Left forelimb (tissue), 1 donor: ENCODE measurements at places on chromosomes 1 and 21.

DNA sequence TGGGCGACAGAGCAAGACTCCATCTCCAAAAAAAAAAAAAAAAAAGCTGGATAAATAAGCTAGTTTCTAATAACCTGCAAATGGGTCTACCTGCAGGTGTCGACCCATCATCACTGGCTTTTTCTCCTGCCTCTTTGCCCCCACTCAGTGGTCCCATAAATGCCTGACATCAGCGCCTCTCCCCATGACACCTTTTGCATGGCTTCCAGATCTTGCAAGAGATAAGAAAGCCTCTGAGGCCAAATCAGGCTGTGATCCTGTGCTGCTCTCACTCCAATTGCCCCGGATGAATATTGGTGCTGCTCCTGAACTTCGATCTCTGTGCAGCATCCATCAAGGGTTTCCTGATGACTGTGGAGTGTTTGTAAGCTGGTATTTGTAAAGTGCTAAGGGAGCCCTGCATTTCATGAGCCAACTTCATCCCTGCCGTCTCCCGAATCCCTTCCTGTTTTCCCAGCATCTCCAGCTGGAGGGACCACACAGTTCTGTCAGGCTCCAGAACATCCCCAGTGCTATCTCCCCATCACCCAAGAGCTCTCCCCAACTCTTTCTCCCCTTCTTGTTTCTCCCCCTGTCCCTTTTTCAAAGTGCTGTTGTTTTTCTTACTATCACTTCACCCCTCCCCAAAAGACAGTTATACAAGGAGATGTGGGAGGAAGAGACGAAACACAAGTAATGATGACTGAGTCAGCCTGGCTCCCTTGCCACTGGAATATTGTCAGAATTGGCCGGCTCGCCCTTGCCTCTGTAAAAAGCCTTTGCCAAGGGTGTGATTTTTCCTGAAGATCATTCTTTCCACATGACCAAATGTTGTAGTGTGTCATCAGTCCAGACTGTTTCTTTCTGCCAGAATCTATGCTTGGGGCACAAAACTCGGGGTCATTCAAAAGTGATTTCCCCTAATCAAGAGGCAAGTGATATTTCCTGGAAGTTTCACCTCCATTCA is 2.8 kb upstream of the EFHD2 start:
- DNase-seq: no peak

DNA sequence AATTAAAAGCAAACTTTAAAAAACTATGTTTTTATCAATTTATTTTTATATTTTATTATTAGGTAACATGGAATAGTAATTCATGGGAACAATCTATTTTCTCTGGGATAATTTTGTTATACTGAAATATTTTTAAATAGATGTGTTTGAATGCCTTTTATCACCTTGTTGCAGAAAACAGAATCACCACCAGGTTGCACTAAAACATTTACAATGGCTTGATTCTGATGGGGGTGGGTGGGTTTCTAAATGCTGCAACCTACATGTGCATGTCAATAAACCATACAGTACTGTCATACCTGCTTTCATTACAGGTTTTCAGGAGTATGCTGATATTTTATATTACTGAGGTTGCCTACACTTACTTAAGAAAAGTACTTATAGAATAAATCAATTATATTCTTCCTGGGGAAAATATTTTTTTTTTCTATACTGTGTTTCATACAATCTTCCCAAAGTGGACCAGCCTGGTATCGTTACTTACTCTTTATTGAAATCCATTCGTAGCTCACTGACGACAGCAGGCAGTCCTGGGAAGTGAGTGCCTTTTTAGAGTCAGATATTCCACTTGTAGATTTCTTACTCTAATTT is 132.8 kb downstream of the PTPRC start:
- DNase-seq: no peak

DNA sequence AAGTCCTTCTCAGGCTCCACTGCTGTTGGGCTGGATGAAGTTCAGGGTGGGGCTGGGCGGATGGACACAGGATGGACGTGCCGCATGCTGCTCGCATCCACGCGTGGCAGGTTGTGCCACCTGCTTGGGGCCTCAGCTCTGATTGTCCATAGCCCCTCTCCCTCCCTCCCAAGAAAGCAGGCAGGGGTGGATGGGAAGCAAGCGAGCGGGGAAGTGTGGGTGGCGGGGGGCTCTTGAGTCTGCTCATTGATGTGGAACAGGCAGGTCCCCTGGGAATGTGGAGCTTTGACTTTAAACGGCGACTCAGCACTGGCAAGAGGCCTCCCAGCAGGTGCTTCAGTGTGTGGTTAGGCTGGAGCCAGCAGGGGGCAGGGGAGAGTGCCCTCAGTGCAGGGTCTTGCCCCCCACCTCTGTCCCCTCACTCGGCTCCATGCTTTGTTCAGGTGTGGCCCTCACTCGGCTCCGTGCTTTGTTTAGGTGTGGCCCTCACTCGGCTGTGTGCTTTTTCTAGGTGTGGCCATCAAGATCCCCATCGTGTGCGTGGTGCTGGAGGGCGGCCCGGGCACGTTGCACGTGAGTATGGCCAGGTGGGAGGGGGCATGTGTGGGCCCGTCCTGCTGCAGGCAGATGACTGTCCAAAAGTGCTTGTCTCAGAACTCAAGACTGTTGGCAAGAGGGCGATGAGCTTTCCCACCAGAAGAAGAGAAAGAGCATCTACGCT is 23.9 kb downstream of the TRPM2 start:
- peak; percentile 40 for DNase-seq

DNA sequence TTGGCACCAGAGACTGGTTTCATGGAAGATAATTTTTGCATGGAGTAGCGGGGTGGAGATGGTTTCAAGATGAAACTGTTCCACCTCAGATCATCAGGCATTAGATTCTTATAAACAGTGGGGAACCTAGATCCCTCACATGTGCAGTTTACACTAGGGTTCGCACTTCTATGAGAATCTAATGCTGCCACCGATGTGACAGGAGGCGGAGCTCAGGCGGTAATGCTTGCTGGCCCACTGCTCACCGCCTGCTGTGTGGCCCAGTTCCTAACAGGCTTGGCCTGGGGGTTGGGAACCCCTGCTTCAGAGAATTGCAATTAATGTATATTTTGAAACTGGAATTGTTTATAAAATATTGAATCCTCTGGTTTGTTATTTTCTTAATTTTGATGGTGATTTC is 92.1 kb downstream of the NRIP1 start:
- no peak for DNase-seq

DNA sequence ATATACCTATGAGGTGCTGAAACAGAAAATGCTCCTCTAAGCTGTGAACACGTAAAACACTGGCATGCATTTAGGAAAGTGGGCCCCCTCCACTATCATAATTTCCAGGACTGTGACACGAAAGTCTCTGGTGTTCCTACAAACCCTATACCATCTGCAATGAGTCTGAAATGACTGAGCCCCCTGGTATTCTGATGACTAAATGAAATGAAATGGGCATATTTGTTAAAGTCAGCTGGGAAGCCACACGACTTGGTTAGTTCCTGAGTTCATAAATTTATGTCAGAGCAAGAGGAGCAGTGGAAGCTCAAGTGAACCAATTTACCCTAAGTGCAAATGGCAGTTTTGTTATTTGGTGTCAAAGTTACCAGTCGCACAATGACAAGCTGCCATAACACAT is 182.3 kb downstream of the KCTD3 start:
- no peak for DNase-seq

DNA sequence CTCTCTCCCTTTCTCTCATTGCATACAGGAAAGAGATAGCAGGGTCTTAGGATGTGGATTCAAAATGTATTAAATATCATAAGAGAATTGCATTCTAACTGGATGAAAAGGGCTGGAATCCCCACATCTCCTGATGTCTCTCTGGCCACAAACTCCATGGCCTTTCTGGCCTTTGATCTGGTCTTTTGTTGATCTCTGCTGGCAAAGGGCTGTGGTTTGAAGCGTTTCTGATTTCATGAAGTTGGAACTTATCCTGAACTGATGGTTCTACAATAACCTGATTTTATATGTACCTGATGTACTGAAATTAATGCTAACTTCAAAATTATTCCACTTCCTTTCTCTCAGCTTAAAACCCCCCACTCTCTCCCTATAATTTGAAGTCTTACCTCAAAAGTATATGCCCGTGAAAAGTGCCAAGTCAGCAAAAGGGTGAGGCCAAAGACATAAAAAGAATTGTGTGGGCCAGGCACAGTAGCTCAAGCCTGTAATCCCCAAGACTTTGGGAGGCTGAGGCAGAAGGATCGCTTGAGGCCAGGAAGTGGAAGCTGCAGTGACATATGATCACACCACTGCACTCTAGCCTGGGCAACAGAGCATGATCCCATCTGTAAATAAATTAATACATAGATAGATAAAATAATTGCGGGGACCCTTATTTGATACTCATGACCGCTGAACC is 6.4 kb upstream of the KIF14 start:
- DNase-seq: no peak

DNA sequence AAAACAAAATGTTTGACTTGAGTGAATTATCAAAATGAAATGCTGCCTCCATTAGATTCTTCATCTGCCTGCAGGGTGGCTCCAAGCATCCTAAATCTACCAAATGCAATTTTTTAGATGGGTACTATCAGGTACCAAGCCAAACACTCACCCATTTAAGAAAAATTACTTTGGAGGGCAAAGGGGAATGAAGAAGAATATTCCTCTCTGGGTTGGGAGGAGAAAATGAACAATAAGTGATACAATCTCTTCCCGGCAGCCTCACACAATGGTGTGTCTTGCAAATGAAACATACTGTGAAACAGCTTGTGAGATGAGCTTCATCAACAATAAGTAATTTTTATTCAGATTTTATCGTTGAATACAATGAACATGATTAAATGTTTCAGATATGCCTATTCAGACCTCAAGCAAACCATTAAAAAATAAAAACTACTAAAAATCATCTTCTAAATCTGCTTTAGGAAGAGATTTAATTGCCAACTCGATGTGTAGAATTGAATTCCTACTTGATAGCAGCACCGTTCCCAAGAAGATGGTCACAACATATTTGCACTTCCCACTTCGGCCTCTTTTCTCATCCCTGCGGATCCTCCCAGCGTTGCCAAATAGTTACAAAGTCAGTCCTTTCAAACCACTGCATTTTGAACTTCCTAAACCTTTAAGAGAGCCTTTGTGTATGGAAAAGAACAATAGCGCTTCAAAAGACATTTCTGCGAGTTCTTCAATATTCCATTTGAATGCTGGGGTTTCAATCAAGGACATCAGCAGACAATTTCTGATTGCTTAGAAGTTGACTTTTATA is 2.7 kb downstream of the DAB1 start:
- no peak for DNase-seq

DNA sequence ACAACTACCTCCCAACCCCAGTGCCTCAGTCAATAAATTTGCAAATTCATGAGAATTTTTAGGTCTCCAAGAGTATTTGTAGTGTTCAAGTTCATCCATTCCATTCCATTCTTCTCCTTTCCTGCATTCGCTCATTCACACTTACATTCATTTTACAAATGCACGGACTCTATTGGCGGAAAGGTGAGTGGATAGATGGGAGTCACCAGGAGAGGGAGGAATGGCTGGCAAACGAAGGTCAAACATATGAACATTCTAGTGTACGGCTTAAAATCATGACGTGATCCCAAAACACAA is 2.5 kb downstream of the LORICRIN start:
- DNase-seq: no peak

DNA sequence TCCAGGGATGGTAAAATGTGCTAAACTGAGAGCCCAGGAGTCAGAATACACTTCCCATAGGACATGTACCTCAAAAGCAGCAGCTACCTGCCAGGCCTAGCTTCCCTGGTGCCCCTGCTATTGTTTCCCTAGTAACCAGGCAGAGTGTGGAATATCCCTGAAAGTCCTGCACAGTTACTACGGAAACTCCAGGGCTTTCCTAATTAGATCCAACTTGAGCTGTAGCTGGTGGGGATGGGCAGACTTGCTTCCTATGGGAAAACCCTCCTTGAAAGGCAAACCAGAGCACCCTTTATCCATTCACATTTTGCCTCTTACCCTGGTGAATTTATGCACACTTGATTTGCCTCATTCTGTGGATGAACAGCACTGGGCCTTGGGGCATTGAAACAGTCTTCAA is 559.9 kb upstream of the PBX1 start:
- DNase-seq: no peak

GRCh38 chr1:147272042-147272441 is 29.6 kb downstream of the CHD1L start:
- no peak for DNase-seq

GRCh38 chr21:38350684-38351083 is 93.9 kb downstream of the KCNJ15 start:
- no peak for DNase-seq

- no peak for DNase-seq
Observed at GRCh38 chr1:97137862-97138514, 416.4 kb downstream of the PTBP2 start.

- no peak for DNase-seq
Observed at GRCh38 chr1:25683731-25684130, 67.1 kb downstream of the MAN1C1 start.

DNA sequence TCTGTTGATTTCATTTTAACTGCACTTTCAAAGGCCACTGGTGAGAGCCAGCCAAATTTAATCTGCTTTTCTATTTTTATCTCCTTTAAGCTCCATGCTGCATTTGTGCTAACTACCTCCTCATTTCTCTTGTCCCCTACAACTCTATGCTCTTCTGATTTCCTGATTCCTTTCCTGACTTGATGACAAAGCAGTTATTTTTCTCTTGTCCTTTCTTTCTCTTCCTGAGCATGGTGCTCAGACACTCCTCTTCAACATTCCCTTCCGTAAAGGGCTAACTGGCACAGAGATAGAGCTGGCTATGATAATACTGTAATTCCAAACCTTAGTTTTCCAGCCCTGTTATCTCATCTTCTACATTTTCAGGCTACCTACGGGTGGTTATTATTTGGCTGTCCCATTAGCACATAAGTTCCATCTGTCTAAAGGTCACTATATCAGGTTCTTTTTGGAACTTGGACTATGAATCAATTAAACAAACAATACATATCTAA is 6.8 kb upstream of the BCAS2 start:
- DNase-seq: no peak

DNA sequence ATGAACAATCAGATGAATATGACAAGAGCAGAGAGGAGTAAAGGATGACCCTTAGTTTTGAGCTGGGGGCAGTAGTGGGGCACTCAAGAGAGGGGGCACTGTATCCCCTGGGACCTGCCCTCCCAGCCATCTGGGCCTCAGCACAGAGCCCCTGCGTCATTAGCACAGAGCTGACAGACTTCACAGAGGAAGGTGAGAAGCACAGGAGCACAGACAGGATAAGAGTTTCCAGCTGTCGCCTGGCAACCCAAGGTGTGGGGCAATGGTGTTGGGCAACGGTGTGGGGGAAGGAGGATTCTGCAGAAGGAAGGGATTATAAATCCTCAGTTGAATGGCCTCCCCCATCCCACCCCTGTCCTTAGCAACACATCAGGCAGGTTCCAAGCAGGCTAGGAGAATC is 30.2 kb downstream of the RAB3B start:
- no peak for DNase-seq

- DNase-seq: no peak
Observed at GRCh38 chr1:32474954-32475353, 10.1 kb downstream of the ZBTB8B start.

DNA sequence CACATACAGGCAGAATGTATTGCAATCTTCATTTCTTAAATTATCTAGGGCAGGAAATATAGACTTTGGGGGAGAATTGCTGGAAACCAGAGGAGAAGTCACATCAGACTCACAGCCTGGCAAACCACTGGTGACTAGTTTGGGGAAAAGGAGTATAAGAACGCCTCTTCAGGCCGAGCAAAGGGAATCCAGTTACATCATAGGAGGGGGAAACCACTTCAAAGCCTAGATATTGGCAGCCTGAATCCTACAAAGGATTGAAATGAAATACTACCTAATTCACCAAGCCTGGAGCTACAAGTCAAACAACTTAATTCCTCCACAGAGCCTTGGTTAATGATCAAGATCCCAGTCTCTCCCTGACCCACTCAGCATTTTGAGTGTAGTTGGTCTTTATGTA is 121.7 kb downstream of the SLC30A10 start:
- no peak for DNase-seq

GRCh38 chr1:210246447-210246846 is 13.9 kb downstream of the SERTAD4 start:
- DNase-seq: no peak
